IMR-90 (cell line): ENCODE measurements at places on chromosomes 2 and 18.

- DNase-seq = peak; percentile 94
Measured at GRCh38 chr2:181106789-181107627, 126.6 kb downstream of the UBE2E3 start.

DNA sequence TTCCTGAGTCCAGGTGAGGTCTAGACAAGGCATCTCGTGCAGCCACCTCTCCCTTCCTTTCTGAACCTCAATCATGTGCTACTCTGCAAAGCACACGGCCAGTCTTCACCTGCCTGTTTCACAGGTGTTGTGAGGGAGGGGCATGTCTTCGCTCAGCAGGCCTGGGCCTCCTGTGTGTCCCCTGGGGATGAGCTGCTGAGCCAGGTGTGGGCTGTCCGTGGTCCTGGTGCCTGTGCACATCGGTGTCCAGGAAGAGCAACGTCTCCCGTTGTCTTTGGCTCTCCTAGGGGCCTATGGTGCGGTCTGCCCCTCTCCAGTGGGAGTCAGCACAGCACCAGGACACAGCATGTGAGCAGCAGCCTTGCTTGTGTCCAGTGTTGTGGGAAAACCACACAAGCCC, 16.7 kb downstream of the ARHGEF4 start:
- DNase-seq = no peak

DNA sequence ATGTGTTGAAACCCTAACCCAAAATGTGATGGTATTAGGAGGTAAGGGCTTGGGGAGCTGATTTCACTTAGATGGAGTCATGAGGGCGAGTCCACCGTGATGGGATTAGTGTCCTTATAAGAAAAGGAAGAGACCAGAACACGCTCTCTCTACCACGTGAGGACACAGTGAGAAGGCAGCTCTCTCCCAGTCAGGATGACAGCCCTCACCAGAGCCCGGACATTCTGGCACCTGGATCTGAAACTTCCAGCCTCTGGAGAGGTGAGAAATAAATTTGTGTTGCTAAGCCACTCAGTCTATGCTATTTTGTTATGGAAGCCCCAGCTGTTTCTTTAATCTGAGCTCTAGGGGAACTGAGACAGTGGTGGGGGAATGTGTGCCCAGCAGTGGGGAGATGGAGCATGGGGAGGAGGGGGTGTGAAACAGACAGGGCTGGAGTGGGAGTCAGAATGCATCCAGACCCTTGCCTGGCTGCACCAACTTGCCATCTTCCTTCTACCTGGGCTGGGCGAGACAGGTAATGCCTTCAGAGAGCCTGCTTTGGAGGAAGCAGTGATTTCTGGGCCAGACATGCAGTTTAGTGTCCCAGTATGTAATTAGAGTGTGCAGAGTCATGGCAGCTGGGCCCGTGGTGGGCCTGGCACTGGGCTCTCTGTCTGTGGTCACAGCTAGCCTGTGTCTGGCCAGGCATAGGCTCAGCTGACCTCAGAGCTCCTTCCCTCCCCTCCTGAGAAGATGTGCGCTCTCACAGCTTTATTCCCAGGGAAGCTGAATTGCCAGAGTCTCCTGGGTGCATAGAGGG, 38.1 kb downstream of the RHOB start:
- no peak for DNase-seq

DNA sequence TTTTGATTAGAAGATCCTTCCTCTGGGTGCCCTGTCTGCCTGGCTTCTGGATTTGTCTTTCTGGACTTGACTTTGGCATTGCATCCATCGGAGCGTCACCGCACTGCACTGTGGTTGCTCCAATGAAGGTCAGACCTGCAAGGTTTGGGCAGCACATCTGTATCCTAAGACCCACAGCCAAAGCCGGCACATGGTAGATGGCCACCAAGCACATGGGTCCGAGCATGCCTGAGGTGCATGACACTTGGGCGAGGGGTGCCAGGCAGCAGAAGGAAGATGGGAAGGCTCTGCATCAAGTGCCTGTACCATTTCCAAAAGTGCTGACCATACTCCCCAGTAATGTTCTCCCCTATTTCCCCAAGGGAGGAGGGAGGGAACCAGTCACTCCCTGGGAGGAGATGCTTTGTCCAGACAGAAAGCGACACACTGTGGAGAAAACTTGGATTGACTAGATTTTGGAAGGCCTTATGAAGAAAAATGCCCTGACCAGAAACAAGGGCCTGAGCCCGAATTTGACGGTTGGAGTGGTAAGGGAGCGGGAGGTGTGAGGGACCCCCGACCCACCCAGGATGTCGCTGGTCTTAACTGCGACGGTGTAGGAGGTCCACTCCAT, 149.9 kb downstream of the LOXHD1 start:
- no peak for DNase-seq

DNA sequence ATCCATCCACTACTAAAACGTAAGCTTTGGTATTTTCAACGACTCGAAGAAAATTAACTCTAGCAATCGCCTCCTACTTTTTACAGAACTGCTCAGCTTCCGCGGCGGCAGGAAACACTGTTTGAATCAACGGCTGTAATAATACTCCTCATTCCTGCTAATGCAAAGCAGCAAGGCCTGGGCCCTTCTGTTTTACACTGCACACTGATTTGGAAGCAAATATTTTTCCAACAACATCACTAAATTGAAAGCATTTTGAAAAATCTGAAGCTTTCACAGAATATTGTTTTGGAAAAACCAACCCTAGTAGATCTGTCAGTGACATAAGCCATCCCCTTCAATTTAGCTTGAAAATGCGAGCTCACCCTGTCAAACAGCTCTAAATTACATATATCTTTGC, 261.2 kb downstream of the TXNL1 start:
- DNase-seq = no peak

GRCh38 chr2:237299906-237300305, 114.1 kb downstream of the COL6A3 start:
- DNase-seq = peak; percentile 99

DNA sequence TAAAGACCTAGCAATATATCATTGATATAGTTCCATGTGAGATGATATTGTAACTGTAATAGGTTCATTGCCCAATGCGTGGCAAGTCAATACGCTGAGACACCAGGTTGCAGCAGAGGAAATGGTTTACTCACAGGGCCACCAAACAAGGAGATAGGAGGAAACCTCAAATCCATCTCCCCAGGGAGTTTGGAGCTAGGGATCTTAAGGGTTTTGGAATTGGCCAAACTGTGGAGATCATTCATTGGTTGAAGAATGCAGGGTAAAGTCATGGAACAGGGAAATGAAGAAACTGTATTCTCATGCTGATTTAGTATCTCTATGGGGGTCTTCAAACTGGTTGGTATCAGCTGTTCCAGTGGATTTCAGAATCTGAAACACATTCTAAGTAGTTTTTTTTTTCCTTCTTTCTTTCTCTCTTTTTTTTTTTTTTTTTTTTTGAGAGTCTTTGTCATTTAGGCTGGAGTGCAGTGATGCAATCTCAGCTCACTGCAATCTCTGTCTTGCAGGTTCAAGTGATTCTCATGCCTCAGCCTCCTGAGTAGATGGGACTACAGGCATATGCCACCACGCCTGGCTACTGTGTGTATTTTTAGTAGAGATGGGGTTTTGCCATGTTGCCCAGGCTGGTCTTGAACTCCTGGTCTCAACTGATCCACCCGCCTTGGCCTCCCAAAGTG, 30.7 kb upstream of the PPM1B start:
- no peak for DNase-seq

DNA sequence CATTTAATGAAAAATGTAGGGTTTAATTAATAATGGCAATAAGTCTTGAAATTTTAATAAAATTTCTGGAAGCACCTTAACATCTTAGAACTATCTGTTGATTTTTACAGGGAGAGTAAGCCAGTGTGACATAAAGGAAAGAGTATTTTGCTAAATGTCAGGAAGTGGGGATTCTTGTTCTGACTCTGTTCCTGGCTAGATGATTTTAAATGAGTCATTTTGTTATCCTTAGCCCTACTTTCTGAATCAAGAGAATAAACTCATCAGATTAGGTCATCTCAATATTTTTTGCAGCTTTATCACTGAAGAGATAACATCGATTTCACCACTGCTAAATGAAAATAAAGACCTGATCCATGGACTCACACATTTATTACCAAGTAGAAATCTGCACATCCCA, 377.5 kb upstream of the CYRIA start:
- DNase-seq = peak; percentile 43

- DNase-seq = no peak
Measured at GRCh38 chr2:72527424-72527823, 298.4 kb downstream of the EXOC6B start.

GRCh38 chr2:161096336-161096735, 63.9 kb upstream of the TANK start:
- no peak for DNase-seq

DNA sequence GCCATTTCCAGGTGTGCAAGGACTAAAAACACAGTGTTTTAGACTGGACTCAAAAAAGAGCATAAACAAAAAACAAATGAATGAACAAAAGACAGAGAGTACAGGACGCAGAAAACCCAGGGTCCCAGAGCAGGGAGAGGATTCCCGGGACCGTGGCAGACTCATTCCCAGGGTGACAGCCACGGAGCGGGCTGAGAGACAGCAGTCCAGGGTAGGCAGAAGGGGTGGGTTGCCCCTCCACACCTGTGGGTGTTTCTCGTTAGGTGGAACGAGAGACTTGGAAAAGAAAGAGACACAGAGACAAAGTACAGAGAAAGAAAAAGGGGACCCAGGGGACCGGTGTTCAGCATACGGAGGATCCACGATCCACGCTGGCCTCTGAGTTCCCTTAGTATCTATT, 273.4 kb downstream of the EIPR1 start:
- DNase-seq = no peak
